ENCODE measurements at places on chromosomes 12 and 14.
A peak's percentile ranks its signal among the peaks of the same experiment; 100 is the strongest.

DNA sequence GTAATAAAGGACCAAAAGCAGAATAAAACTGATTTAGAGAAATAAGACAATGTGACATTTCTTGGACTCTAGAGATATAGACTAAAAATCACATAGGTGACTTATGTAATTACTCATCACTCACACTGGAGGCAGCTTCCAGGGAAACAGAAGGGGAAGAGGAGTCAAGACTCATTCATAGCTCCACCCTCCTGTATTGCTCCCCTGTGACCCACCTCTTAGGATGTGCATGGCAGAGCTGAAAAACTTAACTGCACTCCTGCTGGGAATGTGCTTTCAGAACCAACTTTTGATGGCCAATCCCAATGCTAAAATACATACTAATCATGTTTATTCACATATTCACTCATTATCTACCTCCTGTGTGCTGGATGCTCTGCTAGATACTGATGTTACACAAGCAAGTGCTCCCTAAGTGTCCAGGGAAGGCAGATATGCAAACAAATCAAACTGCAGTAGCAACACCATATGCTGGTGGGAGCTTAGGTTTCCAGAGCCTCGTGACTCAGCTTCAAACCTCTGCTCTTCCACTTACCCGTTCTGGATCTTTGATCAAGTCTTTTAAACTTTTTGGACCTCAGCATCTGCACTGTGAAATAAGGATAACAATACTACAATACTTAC lies 316.1 kb downstream of the GALC start:
- no peak overlapping the region for H3K4me3 ChIP-seq
- no peaks in the 10 kb centered on the region for H3K36me3 ChIP-seq
- H3K4me1 ChIP-seq: no peaks in the 10 kb centered on the region
- no peak for DNase-seq
- no peaks in the 10 kb centered on the region for H3K27me3 ChIP-seq

DNA sequence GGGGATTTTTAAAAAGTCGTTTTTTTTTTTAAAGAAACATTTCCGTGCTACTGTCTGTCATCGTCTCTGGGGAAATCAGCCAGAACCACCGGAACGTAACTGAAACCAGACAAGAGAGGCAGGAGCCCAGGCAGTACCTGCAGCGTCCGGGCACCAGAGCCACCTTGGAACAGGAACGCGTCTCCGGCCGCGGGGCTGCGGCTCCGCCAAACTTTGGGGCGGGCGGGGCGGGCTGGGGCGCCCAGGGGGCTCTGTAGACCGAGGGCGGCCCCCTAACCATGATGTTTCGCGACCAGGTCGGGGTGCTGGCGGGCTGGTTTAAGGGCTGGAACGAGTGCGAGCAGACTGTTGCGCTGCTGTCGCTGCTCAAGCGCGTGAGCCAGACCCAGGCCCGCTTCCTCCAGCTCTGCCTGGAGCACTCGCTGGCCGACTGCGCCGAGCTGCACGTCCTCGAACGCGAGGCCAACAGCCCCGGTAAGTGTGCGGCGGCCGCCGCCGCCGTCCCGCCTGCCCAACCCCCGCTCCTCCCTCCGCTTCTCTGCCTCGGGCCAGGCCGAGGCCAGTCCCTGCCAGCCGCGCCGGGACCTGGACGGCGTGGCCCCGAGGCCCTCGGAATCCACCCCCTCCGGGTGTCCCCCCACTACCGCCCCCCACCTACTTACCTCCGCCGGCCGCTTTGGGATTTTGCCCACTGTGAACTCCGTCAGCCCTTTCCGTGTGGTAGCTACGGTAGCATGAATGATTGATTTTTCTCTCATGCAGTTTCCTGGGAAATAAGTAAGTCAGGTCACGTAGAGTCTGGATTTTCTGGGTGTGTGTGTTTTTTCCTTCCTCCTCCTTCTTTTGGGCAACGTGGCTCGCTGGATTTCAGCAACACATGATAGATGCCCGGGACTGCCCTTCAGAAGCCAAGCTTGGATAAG lies 972 bp downstream of the SAMD4A start:
- H3K4me1 ChIP-seq: no peaks in the 10 kb centered on the region
- H3K27ac ChIP-seq: peak overlapping the region; percentile 100
- H3K36me3 ChIP-seq: peaks cover 6% of the 10 kb centered on the region
- H3K4me3 ChIP-seq: peak overlapping the region; percentile 91
- DNase-seq: peak; percentile 77

GRCh38 chr12:62813031-62813829 lies 121.7 kb downstream of the PPM1H start:
- H3K36me3 ChIP-seq: no peaks in the 10 kb centered on the region
- H3K27ac ChIP-seq: no peak overlapping the region
- H3K4me3 ChIP-seq: peak overlapping the region; percentile 48
- H3K4me1 ChIP-seq: peaks cover 4% of the 10 kb centered on the region

- H3K4me3 ChIP-seq: no peak overlapping the region
- H3K36me3 ChIP-seq: no peaks in the 10 kb centered on the region
- no peaks in the 10 kb centered on the region for H3K27me3 ChIP-seq
- no peaks in the 10 kb centered on the region for H3K4me1 ChIP-seq
- no peak for DNase-seq
These were observed 416.0 kb downstream of the LRIG3 start for GRCh38 chr12:58504143-58504938.

DNA sequence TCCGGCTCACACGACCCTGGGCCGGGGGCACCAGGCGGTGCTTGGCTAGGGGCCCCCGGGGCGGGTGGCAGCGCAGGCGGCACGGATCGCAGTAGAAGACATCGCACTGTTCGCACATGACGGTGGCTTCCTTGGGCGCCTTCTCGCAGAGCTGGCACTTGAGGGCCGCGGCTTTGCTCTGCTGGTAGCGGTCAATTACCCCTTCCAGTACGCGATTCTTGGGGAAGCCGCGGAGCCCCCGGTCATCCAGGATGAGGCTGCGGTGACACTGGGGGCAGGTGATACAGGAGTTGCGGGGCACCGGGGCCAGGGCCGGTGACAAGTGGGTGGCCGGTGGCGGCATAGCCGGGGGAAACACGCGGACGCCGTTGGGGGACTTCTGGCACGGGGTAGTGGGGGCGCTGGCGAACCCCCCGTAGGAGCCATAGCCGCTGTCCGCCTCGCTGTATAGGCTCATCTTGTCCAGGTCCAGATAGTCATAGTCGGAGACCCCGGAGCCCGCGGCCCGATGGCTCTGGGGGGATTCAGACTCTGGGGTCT lies 553 bp downstream of the TRIM9 start:
- DNase-seq: no peak
- H3K27ac ChIP-seq: no peak overlapping the region
- peaks cover 6% of the 10 kb centered on the region for H3K4me1 ChIP-seq
- peak overlapping the region; percentile 61 for H3K4me3 ChIP-seq

- no peaks in the 10 kb centered on the region for H3K36me3 ChIP-seq
- DNase-seq: no peak
- no peaks in the 10 kb centered on the region for H3K4me1 ChIP-seq
- H3K27ac ChIP-seq: no peak overlapping the region
- no peak overlapping the region for H3K4me3 ChIP-seq
These were observed 23.4 kb downstream of the TSPAN8 start for GRCh38 chr12:71134405-71134804.

- no peak for DNase-seq
- H3K27me3 ChIP-seq: no peaks in the 10 kb centered on the region
- H3K27ac ChIP-seq: no peak overlapping the region
- no peaks in the 10 kb centered on the region for H3K36me3 ChIP-seq
- no peaks in the 10 kb centered on the region for H3K4me1 ChIP-seq
These were observed 10.7 kb downstream of the CCDC196 start for GRCh38 chr14:66496911-66497310.
